ENCODE measurements at places on chromosomes 7 and 10.

- DNase-seq, result no peak
Observed at GRCh38 chr10:27558612-27559020, 54.5 kb downstream of the RAB18 start.

DNA sequence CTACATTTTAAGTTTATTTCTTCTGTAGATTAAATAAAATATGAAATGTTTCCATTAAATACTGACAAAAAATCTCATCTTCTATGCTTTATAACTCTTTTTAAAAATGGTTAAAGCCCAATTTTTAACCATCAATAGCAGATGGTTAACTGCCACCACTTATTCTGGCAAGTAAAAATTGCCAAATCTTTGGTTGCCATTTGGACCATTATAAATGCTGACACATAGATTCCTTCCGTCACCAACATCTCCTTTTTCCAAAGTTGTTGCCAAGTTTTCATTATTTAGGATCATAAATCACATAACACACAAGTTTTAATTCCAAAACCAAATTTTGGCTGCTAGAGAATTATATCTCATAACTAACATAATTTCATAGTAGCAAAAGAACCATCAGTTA lies 1614.3 kb downstream of the REEP3 start:
- DNase-seq, result no peak

- no peak for DNase-seq
Observed at GRCh38 chr7:81611805-81612204, 158.0 kb downstream of the HGF start.

DNA sequence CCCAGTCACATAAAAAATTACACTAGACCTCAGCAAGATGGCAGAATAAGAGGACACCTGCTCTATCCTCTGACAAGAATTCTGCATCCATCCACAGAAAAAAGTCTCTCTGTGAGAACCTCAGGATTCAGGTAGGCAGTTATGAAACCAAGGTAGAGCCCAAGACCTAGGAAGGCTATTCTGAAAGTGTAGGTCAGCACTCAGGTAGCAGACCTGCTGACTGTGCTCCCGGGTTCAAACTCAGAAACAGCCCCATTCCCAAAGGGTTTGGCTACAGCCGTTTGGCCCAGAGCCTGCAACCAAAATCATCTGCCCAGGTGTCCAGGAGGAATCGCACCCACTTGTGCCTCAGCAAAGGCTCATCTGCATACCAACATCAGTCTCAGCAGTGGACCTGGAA lies 37.7 kb downstream of the COA1 start:
- DNase-seq, result no peak

DNA sequence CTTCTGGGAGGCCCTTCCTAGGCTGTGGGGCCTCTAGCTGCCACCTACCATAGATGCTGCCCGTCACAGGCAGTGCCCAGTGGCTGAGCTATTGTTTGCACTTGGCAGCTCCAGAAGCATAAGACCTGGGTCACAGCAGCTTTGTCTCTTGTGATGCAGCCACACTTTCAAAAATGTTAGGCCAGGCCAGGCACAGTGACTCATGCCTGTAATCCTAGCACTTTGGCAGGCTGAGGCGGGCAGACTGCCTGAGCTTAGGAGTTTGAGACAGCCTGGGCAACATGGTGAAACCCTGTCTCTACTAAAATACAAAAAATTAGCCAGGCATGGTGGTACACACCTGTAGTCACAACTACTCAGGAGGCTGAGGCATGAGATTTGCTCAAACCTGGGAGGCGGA lies 9.5 kb upstream of the KAZALD1 start:
- no peak for DNase-seq

DNA sequence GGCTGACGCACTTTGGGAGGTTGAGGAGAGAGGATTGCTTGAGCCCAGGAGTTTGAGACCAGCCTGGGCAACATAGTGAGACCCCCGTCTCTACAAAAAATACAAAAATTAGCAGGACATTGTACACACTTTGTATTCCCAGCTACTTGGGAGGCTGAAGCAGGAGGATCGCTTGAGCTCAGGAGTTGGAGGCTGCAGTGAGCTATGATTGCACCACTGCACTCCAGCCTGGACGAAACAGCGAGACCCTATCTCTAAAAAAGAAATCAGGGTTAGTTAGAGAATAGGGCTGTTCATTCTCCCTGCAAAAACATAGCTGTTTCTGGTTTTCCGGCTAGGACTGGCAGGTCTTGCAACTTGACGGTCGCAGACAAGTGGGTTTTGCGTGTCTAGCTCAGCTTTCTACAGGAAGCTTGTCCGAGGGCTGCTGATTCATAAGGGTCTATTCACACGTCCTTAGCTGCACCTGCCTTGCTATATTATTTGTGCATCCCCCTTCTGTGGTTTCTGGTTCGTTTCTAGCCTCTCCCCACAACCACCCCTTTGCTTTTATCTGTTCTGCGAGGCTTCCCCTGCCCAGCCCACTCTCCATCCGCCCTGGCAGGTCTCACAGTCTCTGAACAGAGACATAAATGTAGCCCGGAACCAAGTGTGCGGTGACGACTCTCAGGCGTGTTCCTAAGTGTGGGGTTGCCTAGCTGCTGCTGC lies 10.7 kb downstream of the AMZ1 start:
- no peak for DNase-seq

DNA sequence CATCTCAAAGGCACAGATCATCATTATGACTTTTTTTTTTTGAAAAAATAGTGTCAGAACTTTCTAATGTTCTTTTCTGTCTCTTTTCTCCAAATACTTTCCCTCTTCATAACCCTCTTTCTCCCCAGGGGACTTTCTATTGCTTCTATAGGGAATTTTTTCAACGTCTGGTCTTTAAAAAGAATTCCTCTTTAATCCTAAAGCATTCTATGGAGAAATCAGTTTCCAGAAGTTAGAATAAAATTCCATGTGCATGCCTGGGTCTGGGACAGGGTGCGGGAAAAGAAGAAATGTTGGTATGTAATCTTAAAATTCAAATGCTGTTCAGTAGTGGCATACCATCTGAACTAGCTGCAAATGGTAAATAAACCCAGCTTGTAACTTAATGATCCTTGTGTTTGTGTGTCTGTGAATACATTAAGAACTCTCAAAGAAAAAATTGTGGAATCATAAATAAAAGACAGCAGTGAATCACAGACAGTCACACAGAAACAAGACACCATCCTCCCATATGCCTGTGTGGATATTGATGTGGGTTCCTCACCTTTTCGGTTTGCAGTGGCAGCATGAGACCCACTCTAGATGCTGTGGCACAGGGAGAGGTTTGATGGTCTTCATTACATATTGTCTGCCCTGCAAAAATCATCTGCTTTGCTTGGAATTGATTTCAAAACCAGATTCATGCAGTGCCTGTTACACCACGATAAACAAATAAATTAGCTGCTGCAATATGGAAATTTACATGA lies 374.7 kb upstream of the NRP1 start:
- DNase-seq, result no peak

DNA sequence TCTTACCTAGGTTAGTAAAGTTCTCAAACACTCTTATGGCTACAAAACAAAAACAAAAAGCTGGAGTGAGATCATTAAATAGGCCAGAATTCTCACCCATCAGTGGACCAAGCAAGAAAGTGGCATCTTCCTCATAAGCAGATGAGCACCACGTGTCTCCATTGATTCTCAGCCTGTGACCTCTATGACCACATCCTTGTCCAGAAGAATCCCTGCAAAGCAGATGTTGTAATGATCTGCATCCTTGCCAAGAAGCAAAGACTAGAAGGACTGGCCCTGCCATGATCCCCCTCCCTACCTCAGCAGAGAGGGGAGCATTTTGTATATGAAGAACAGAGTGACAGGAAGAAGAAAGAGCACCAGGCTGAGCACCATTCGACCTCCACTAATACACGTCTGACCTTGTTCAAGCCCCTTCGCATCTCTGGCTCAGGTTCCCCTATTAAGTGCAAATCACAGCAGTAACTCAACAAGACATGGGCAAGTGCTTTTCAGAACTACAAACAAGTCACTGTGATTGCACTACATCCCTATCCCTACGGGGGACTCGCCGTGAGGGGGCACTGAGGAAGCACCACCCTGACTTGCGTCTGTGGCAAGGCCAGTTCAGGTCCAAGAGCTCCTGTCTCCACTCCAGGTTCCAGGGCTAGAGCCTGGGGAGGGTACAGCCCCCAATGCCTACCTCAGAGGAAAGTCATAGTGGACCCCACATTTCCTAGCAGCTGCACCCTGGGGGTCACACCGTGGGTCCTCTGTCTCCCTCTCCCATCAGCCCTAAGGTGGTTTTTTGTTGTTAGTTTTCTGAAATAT lies 22.2 kb upstream of the RASSF4 start:
- DNase-seq, result no peak

- peak; percentile 55 for DNase-seq
Observed at GRCh38 chr7:157412021-157412443, 75.2 kb downstream of the DNAJB6 start.

DNA sequence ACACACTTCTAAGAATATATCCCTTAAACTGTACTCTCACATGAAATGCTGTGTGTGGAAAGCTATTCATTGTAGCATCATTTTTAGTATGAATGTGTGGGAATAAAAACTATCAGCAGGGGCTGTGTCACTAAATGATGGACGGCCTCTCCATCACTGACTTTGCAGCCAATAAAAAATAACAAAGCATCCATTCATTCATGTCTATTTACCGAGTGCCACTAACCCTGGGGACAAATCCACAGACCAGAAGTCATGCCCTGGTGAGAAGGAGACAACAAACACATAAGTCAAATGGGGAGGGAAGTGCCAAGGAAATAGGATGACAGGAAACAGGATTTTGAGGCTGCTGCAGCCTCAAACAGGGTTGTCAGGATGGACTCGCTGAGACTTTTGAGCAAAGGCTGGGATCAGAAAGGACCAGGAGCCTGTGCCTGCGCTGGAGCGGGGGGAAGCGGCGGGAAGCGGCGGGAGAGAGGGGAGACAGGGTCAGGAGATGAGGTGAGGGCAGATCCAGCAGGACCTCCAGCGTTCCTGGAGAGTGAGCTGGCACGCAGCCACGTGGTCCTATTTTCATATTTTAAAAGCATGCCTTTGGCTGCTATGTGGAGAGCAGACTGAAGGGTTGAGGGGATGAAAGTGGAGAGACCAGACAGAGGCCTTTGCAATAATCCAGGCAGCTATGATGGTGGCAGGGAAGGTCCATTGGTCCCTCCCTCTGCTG lies 2.2 kb upstream of the NOM1 start:
- no peak for DNase-seq

DNA sequence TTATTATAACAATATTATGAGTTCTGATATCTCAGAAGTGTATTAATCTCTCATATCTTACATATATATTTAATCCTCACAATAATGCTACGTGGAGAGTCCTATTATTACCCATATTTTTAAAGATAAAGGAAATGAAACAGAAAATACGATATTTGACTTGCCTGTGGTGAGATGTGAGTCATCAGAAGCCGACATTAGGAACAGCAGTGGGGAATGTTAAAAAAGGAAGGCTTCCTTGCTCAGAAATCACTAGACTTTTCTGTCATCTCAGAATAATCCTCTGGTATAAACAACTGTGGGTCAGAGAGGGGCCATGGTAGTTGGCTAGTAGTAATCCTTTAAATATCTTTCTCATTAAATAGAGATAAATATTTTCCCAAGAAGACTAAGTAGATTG lies 402.3 kb upstream of the PCDH15 start:
- DNase-seq, result no peak

- DNase-seq, result no peak
Observed at GRCh38 chr7:137611606-137612005, 235.2 kb downstream of the DGKI start.

DNA sequence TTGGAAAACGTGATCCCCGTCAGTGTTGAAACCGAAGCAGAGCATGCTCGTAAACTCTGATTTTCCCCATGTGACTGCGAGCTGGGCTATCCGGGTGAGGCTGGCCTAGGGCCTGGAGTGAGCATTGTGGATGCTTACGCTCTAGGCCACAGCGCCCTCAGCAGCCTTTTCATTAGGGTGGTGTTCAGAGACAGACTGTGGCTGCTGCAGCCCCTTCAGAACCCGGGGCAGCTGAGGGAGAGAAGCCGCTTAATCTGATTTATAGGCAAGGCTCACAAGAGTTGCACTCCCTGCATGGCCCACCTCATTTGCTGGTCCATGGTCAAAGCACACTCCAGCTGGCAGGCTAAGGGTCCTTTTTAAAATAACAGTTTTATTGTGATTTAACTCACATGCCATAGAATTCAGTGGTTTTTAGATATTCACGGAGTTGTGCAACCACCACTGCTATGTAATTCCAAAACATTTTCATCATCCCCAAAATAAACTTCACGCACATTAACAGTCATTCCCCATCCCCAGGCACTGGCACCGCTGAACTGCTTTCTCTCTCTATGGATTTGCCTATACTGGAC lies 72.5 kb downstream of the SYPL1 start:
- DNase-seq, result no peak

GRCh38 chr10:110646417-110647135 lies 2.4 kb downstream of the RBM20 start:
- no peak for DNase-seq

DNA sequence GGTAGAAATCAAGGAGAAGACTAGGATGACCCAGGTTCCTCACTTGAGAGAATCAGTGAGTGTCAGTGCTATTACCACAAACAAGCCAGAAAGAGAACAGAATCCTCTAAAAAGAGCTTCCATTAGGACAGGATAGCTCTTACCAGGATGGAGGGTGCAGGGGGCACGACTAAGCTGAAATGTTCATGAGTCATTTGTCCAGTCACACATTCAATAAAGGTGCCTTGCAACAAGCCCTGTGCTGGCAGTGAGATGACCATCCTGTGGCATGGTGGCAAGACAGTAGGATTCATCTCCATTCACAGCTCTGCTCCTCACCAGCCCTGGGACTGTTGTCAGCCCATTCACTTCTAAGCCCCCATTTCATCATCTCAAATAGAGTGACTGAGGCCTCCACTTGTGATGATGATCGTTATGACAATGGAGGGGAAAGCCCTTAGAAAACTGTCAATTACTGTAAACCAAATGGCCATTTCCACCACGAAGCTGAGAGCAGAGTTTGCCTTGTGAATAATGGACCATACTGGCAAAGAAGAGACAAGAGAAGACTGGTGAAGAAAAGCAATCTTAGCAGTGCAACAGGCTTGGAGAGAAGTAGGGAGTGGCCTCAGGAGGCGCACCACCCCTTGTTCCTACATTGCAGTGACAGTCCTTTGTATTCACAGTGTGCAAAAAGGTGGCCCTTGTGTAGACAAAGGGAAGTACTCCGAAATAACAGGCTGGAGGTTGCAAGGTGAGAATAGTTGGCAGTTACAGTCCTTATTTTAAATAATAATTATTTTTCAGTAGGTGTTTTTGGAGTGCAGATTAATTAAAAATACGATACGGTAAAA lies 9.0 kb upstream of the WIPF3 start:
- no peak for DNase-seq

DNA sequence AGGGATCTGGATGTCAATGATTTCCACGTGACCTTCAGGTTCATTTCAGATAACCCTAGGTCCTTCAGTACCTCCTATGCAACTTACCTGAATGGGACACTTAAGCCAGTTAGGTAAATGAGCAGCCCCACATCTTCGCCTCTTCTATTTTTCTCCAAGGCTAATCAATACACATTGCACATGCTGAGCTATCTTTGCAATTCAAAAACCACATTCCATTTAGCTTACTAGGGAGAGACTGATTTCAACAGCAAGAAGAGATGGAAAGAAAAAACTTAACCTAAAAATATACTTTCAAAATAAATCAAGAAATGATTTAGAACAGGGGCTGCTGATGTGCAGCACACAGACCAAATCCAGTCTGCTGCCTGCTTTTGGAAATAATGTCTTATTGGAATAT lies 81.8 kb upstream of the CDCA7L start:
- DNase-seq, result no peak

Data from stimulated activated CD4-positive, alpha-beta T cell treated with anti-CD3 and anti-CD28 coated beads, Interleukin-12 subunit alpha, Interleukin-12 subunit beta, amount 100 ng/mL, for 48 hours (primary cell).